ENCODE measurements at places on chromosomes 1 and 21. TPM values are rescaled to one million over a fixed set of nuclear protein-coding genes. Genes with fewer than 3 reads are reported as not detected.

DNA sequence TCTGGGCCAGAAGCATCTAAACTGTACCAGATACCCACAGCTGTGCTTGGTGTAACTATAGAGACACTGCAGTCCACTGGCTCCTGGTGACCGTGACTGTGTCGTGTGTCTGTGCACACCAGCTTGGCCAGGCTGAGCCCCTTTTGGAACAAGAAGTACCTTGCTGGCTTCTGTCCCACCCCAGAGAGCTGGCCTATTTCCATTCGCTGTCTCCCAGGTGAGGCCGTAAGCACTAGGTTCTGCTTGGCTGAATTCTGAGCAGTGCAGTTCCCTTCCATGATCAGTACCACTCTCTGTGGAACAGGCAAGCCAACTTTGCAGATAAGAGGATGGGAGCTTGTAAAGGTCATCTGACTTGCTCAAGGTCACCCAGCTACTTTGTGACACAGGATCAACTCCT is 119.9 kb upstream of the DNAH14 start:
- no peak for DNase-seq

The TRABD2B gene
- not detected for polyA plus RNA-seq

GRCh38 chr21:44337449-44337848 is 1.7 kb downstream of the CFAP410 start:
- no peak for DNase-seq

- DNase-seq, result peak; percentile 45
Measured at GRCh38 chr1:155105604-155106011, 22.1 kb upstream of the EFNA1 start.

- DNase-seq, result no peak
Measured at GRCh38 chr1:52669696-52670095, 28.5 kb downstream of the COA7 start.

DNA sequence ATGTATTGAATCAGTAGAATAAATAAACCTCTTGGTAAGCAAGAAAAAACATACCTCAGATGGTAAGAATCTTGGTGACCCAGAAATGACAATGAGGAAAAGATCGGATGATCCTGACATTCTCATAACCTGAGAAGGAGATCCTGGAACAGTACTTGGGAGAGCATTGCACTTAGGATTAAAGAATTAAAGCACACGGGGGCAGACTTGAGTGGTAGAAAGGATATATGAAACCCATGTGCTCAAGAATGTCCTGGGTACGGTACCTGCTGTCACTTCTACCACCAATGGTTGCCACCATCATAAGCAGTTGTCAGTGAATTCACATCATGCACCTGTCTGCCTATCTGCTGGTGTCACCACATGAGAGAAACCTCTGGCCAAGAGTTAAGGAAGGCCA is 108.9 kb upstream of the GJB5 start:
- DNase-seq, result no peak

DNA sequence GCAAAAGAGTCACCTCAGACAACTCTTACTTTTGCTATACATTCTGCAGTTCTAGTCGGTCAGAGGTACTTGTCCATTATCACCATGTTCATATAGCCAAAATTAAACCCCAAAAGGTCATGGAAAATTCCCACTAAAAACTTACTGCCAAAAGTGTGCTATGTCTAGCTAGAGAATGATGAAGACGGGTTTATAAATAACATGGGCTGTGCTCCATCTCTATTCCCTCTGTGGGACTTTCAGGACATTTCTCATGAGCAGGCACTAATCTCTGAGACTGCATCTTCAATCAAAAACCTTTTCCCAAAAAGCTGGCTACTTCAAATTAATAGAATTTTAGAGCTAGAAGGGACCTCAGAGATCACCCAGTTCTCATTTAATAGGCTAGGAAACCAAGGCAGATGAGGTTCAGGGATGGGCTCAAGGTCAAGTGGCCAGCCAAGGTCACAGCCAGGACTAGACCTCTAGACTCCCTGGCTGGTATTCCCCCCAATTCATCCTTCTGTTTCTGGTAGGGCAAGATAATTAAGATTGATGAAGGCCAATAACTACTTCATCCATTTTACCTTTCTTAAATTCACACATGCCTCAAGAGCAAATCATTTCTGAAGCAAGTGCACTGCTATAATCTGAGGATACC is 21.0 kb upstream of the MOB3C start:
- DNase-seq, result no peak

The EDARADD gene
- polyA plus RNA-seq, result not detected

The SARS1 gene
- polyA plus RNA-seq, result 159 TPM

The COL16A1 gene
- 124 TPM for polyA plus RNA-seq

DNA sequence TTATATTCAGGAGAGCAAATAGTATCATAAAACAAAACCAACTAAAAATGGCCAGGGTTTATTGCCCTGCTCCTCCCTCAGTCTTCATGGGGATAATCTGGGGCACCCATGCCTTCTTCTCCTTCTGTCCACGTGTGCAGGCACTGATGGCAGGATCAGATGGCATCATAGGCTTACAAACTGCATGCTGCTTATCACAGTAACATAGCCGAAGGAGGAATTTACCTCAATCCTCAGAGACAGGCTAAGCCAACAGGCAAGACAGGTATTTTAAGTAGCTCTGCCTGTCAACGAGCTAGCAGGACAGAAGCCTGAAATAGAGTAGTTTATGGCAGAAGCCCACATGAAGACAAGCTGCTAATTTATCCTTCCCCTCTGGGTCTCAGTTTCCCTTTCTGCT is 9.4 kb downstream of the LAMB3 start:
- DNase-seq, result peak; percentile 65

DNA sequence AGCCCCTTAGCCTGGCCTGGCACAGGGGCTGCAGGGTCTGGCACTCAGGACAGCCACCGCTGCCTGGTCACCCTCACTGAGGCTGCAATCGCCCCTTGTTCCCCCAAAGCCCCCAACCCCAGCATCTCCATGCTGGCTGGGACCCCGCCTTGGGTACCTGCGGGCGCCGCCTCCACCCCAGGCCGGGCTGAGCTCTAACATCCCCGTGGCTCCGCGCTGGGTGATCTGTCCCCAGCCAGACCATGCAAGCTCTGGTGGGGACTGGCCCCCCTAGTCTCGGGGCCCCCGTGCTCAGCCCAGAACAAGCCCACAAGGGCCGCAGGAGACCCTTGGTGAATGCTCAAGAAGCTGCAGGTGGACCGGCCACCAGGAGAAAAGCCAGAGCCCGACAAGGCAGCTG is 62.4 kb downstream of the MEGF6 start:
- DNase-seq, result no peak

GRCh38 chr21:38500073-38500472 is 1.8 kb upstream of the ERG start:
- DNase-seq, result no peak

The PGLYRP4 gene
- polyA plus RNA-seq, result 0.18 TPM

DNA sequence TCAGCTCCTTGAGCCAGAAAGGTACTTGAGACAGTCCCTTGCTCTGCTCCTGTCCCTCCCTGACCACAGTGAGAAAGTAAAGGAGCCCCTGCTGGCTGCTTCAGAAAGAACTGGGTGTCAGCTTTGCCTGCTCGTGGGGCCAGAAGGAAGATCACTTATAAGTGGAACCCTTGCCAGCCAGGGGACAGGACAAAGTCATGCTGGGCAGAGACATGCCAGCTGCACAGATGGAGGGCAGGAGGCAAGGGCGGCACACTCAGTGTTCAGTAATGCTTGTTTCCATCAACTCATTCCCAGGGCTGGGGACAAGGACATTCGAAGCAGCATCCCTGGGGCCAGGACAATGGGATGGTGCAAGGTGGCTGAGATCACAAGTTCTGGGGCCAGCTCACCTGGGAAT is 41.8 kb downstream of the NTPCR start:
- DNase-seq, result no peak

The OR2G3 gene
- polyA plus RNA-seq, result not detected

DNA sequence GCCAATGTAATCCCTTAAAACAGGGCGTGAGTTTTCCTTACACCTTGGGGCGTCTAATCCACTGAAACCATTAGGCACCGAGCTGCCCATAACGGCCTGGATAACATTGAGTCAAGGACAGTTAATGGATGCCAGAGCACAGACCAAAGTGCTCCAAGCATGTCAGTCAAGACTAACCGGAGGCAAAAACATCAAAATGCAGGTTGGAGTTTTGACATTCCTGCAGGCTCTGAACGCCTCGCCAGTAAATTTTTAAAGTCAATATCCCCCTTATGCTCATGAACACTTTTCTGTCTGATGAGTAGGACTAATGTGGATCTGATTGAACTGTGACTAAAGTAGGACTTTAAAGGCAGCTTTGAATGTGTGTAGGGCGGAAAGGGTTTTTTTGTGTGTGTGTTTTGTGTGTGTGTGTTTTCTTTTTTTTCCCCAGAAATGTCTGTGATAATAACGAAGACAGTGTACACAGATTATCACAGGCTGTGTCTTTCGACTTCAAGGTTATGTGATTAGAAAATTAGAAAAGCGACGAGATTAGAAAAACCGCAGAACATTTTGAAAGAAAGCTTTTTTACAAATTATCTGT is 194.2 kb upstream of the PROX1 start:
- no peak for DNase-seq

DNA sequence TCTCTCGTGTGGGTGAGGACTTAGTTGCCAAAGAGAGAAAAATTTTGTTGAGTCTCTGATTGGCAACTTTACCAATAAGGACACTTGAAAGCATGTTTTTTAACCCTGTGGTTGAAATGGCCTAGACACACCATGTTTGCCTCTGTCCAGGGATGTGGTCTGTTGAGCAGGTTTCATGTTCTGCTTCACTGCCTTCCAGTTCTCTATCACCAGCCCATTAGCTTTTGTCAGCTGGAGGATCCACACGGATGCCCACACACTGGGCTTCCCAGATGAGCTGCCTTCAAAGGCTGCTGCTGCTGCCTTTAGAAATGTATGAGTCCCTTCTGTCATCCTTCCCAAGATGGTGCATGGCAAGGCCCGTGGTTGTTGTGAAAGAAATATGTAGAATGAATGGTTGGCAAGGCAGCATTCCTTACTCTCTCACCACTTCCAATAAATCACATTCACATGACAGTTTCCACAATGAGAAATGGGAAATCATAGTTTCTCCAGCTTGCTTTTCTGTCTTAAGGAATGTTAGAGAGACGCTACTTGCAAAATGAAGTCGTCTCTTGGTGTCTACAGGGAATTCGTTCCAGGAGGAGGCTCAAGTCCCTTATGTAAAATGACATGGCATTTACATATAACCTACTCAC is 108.2 kb upstream of the SLC35F3 start:
- no peak for DNase-seq

The S100A7 gene
- polyA plus RNA-seq, result not detected

GRCh38 chr1:228368801-228369607 is 37.6 kb downstream of the TRIM11 start:
- no peak for DNase-seq

DNA sequence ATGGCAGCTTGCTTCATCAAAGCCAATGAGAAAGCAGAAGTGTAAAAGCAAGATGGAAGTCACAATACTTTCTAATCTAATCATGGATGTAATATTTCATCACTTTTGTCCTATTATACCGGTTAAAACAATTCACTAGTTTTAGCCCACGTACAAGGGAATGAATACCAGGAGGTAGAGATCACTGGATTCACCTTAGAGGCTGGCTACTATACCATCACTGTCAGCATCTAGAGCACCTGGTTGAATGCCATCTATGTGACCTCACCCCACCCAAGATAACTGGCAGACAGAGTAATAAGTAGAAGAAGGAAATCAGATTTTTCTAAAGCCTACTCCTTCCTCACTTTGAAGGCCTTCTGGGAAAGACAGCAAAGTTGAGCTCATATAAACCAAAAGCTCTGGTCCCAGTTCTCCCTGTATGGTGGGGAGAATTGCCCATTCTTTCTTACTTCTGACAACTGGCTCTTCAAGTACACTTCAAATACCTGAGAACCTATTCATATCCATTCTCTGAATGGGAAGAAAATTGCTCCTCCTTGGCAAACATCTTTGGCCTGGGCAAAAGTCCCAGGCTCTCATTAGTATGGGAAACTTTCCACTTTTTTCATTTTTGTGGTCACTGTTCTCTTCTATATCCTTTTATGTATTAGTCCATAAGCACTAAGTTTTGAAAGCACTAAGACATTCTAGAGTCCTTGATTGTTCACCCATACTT is 24.8 kb downstream of the HSD3B1 start:
- DNase-seq, result no peak

The EXO1 gene
- 4.9 TPM for polyA plus RNA-seq

The CCDC185 gene
- polyA plus RNA-seq, result not detected

DNA sequence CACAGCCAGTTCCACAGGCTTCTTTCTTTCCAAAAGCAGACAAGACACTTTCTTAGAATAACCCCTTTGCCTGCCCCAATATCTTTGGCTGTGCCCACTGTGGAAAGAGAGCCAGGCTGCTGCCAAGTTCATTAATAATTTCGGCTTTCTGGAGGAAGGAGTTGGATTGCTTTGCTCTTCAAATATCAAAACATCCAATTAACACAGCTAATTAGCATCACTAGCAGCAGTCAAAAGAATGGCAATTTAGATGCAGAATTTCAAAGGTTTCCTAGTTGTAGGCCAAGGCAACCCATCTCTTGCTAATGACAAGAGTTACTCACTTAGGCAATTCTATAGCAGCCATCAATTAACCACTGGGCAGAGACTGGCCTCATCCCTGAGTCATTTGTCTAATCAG is 91.0 kb upstream of the SPATA6 start:
- DNase-seq, result no peak

DNA sequence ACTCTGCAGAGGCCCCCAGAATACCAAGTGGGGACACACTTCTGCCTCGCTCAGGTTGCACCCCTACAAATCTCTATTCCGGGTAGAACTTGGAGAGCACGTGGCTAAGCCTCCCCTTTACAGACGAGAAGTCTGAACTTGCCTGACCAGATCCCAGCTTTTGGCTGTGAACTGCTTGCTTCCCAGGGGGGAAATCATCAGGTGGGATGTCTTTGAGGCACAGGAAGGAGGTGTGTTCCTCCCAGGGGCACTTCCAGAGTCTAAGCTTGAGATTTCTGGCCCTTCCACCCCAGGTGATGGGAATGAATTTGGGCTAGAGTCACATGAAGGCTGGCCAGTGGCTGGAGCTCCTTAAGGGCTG is 1.3 kb upstream of the S100A3 start:
- DNase-seq, result no peak

Measured in small intestine (tissue), 16 donors.